ENCODE measurements at places on chromosomes 12 and 14.

DNA sequence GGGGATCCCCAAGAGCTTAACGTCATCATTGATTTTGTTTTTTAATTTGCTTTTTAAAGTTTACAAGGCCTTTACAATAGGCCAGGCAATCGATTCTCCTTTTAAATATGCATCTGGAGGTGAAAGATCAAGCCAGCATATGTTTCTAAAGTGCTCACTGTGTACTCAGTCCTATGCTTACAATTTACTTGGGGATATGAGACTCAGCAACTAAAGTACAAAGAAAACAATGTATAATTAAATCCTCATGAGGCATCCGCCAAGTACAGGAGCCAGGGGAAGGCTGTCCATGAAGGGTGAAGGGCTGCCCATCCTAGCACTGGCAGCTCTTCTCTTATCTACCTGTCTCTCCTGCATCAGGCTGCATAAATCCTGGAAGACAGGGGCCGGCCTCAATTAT is 11.8 kb downstream of the CCDC92 start:
- no peak for DNase-seq

DNA sequence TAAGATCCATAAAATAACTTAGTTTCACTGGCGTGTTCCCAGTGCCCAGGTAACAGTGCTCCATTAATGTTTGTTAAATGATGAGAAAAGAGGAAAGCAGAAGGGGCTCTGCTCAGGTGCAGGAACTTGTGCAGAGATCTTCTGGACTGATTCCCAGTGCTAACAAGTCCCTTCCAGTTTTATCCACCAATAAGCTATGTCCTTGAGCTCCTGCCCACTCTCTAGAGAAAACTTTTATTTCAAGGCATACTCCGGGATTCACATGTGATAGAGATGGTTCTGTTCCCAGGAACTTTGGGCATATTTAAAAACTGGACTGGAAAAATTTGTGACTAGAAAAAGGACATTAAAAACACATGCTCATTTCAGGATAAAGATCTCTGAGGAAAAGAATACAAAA is 1.9 kb downstream of the GYS2 start:
- DNase-seq: no peak

DNA sequence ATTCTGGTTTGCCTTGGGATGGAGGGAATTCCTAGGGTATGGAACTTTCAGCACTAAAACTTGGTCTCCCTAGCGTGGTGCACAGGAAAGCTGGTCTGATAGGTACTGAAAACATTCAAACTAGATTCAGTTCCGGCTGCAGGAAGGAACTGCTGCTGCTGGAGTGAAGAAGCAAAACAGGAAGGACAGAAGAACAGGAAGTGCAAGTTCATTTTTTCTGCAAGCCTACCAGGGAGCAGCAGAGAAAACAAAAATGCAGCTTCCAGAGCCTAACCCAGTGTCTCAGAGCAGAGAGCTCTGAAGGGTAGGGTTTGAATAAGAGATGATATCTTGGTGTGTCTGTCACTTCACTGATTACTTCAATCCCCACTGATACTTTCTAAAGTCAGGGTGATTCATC is 165.2 kb downstream of the VRK1 start:
- DNase-seq: no peak

GRCh38 chr12:108641446-108642268 is 8.0 kb upstream of the SELPLG start:
- DNase-seq: no peak

DNA sequence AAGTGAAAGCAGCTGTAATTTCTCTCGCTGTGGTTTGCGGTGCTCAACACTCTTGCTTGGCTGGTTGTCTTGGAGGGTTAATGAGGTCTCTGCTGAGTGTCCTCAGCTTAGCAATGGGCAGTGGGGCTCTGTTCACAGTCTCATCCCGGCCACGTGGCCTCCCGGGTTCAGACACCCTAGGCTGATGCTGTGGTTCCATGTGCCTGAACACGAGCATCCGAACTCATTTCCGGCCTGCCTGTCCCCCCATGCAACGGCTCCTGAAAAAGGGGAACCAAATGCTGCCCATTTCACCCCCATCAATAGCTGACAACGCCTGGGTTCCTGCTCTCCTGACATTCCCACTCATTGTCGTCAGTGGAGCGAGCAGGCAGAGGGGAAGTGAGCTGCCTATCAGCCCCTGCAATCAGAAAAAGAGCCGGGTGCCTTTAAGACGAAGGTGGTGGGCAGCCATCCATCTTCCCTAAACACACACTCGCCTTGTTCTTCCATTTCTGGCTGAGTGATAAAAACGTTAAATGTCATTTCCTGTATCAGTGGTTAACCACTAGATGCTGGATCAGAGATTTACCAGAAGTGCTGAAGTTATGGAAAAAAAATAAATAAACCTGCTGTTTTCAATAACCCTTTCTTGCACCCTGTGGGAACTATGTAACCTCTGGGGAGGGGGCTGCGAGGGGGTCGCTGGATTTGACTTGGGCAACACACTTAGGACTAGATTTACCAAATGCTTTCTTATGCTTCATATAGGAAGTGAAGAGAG is 60.3 kb upstream of the BCL2L14 start:
- DNase-seq: no peak

Measured in cortex of kidney (tissue), 1 donor.